ENCODE measurements at places on chromosomes 6 and 20.

- DNase-seq: no peak
Observed at GRCh38 chr6:148700741-148701311, 46.0 kb upstream of the UST start.

DNA sequence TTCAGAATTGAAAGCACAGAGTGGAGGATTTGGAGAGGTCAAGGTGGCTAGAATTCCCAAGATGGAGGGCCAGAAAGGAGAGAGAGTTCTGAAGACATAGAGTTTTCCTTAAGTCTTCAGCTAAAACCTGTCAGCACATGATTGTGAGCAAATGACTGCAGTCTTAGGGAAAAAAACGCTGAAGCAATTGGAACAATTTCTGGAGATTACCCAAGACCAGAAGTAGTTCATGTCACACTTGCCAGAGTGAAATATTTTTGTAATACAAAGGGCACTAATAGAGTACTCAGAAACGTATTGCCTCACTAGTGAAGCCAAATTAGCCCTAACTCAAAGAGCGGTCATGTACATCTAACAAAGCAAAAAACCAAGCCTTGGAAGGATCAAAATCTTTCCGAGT, 541.3 kb upstream of the MARCKS start:
- DNase-seq: no peak

DNA sequence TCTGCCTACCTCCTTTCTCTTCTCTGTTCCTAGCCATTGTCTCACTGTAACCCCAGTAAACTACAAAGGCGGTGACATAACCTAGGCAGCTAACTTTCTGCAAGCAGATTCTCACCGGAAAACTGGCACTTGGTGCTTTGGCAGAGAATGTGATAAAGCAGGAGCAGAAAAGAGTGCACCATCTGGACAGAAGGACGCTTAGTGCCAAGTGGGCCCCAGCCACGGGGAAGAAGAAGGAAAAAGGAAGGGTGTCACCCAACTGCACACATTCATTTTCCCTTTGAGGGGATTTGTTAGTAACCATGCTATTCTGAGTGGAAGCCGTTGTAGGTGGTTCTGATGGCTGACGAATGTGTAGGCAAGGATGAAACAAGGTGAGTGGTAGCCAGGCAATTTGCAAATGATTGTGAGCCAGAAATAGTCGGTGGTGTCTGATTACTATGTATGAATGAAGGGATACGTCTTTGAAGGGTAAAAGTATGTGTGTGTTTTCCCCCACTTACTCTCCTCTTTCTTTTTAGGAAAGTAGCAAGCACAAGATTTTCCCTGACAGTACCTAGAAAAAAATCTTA, 148.3 kb upstream of the STXBP5 start:
- DNase-seq: peak; percentile 4

DNA sequence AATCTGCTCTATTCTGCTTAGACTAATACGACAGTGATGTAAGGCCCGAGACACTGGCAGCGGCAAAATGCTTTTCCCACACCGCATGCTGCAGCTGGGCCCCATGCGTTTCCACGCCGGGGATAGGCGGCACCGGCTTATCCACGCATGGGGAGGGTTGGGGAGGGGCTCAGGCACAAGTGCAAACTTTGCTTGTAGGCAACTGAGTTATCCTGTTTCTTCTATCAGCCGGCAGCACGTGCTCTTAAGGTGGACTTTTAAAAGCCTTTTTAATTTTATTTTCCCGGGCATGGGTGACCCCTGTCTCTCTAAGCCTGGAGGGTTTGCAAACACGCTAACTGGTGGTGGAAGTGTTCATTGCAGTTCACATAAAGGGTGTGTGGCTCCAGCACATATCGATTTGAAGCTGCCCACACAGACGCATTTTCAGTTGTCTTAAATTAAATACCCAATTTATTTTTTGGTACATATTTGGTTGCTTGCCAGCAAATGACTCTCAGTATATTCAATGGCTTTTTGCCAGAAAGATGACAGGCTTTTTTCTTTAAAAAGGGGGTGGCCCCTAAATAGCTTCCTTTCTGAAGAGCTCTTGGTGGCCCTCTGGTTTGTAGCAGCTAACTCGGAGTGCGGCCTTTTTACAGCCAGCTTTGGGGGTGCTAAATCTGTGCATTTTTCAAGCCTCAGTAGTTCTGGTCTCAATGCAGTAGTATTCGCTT, 561.8 kb upstream of the AGPAT4 start:
- DNase-seq: no peak

- no peak for DNase-seq
Observed at GRCh38 chr6:41036601-41037000, 2.4 kb downstream of the UNC5CL start.

DNA sequence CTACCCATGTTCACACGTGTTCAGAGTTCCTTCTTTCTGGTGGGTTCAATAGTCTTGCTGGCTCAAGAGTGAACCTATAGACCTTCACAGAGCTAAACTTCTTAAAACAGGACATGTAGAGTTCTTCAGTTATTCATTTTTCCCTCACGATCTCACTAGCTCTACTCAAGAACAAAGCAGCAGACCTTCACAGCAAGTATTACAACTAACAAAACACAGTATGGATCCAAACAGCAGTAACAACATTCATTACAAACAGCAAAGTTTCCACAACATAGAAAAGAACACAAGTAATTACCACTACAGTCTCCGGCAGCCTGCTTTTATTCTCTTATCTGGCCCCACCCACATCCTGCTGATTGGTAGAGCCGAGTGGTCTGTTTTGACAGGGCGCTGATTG, 39.5 kb upstream of the MCUR1 start:
- no peak for DNase-seq

- DNase-seq: no peak
Observed at GRCh38 chr6:12962529-12962928, 246.0 kb downstream of the PHACTR1 start.

GRCh38 chr6:154861825-154862224, 128.6 kb downstream of the SCAF8 start:
- peak; percentile 4 for DNase-seq
